ENCODE measurements at places on chromosomes 7 and 10. TPM values are rescaled to one million over a fixed set of nuclear protein-coding genes. Genes with fewer than 3 reads are reported as not detected.

TFR2 gene
- 0.33 TPM for total RNA-seq

FAM25G gene
- not detected for total RNA-seq

LEP gene
- total RNA-seq = not detected

OPN1SW gene
- not detected for total RNA-seq

HOXA3 gene
- not detected for total RNA-seq

NOLC1 gene
- total RNA-seq = 134 TPM

SLC13A4 gene
- 0.05 TPM for total RNA-seq

ATAD1 gene
- total RNA-seq = 43.8 TPM

ADK gene
- 18.1 TPM for total RNA-seq

SLC39A12 gene
- total RNA-seq = 0.23 TPM

TMEM243 gene
- 12.9 TPM for total RNA-seq

CCL26 gene
- total RNA-seq = 22.3 TPM

RGR gene
- total RNA-seq = not detected

STEAP4 gene
- total RNA-seq = not detected

CCDC172 gene
- not detected for total RNA-seq

GIMAP6 gene
- not detected for total RNA-seq

LGI1 gene
- total RNA-seq = not detected

NPY4R gene
- total RNA-seq = not detected

CPA4 gene
- total RNA-seq = 337 TPM

IL2RA gene
- total RNA-seq = not detected
